ENCODE measurements at places on chromosomes 6 and 20.

DNA sequence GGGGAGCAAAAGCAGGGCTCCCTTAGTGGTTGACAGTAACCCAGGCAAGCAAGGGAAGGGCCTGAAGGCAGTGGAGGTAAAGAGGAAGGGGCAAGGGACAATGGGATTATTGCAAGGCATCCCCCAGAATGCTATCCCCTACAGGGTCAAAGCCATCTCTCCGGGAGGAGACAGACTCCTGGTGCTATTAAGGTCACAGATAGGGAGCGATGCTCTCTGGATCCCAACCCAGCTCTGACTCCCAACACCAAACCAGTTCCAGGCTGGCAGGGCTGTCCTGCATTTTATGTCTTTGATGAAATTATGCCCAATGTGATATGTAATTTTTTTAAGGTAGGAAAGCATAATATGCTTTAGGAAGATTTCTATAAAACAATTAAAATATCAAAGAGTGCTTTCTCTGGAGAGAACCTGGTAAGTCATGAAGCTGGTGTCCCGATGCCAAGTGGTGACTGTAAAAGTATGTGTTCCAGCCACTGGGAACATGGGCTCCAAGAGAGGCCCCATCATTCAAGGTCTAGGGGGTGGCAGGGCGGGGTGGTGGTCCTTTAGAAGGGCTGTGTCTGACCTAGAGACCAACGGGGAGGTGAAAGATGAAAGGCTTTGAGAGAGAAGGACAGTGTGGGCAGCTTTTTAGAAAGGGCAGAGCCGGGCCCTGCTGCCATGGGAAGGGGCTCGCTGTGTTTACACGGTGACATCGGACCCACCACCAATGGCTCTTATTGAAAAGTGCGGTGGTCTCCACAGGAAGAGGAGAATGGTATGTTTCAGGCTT lies 276.5 kb downstream of the CDC5L start:
- no peak for DNase-seq

GRCh38 chr20:37356961-37357371 lies 11.0 kb downstream of the SRC start:
- no peak for DNase-seq

DNA sequence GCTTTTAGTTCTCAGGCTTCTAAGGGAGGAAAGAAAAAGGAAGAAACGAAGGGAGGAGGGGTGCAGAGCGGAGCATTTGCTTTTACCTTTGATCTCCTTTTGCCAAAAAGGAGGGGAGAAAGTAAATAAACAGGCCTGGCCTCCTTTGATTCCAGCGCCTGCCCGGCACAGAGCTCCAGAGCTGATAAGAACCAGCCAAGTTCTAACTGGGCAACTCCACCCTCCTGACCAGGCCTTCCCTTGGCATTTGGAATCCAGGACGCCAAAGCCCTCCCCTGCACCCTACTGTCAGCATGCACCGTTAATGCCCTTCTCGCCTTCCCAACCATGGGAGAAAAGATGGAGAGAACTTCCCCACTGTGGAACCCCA lies 120.8 kb upstream of the PTPN1 start:
- no peak for DNase-seq

- no peak for DNase-seq
These were observed 23.9 kb downstream of the NOL4L start for GRCh38 chr20:32560989-32561830.

DNA sequence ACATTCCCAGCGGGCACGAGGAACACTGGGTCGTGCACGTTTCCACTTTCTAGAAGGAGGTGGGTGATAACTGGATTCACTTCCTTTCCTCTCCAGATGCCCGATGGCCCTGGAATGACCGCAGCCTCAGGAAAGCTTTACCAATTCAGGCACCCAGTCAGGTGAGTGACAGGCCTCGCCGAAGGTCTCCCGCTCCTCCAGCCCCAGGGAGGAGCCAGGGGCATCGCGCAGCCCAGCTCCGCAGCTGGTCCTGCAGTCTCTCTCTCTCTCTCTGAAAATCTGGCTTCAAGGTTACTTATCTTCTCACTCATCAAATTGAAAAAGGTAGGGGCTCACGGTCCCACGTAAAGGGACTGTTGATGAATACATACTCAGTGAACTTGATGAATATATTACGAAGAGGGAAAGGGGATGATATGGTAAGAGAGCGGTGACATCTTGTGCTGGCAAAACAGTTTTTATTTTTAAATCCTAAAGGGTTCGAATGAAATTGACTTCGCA lies 891 bp downstream of the RIPPLY2 start:
- DNase-seq, result no peak

DNA sequence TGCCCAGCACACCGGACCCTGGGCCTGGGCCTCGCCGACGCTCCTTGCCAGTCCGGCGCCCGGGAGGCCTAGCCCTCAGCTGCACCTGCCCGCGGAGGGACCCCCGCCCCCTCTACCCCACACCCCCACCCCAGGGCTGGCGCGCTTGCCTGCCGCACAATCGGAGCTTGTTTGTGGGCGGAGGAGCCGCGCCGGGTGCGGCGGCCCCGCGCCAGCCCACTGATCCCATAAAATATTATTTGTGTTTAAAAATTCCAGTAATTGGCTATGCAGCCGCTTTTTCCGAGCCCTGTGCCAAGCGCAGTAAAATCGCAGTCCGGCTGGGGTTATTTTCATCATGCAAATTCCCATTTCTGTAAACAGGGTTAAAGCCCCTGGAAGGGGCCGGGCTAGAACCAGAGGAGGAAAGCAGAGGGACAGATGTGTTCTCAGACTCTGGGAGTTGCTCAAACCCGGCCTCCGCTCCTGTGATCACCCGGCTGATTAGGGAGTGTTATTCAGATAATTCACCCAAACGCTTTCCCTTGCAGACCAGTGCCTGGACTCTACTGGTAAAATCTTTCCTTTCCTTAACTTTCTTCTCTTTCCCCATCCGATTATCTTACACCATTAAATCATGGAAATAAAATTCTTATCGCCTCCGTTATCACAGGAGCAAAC lies 93.1 kb downstream of the NCR2 start:
- DNase-seq, result no peak

- peak; percentile 42 for DNase-seq
These were observed 765 bp upstream of the NKAIN2 start for GRCh38 chr6:123802697-123803503.

DNA sequence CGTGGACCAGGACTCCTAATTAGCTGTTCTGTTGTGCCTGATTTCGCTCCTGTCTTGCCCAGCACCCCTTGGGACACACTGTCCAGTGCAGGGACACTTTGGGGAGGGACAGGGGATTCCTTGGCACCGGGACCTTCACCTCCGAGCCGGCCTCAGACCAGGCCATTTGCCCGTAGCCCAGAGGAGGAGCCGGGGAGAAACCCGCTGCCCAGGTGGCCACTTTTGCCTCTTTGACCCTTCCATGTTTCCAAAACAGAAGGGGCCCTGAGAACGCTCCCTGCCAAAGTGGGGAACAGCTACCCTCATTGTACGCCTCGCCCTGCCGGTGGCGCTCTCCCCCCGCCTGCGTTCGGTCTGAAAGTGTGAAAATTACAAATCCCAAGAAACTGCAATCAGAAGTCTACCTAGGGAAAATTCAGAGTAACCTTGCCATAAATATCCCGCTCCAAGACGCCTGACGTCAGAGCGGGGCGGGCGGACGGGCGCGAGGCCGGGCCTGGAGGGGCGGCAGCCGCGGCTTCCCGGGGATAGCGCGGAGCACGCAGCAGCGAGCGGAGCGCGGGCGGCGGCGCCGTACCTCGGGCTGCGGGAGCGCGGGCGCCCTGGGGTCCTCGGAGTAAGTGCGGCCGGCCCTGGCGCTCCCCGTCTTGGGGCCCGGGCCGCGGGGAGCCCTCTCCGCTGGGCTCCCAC lies at the start of gene DAAM2:
TSS of gene DAAM2 (plus strand) at position 527 of the 690 bp plus-strand sequence. CDS start 63,927 bp downstream, outside the sequence.
- no peak for DNase-seq

DNA sequence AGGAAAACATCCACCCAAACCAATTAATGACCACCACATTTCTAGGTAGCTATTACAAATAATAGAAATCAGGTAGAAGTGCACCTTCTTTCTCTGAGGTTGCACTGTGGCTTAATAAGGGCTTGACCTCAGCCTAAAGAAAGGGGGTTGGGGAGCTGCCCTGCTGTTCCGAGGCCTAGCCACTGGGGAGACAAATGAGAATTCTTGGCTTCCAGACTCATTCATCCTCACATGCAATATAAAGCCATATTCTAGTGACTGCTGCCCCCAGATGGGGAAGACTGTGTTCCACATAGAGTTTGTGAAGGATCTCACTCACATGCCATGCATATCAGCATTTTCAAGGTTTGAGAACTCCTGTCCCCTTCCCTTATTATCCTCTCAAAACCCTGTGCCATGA lies 22.9 kb downstream of the SAYSD1 start:
- no peak for DNase-seq

- DNase-seq, result peak; percentile 97
These were observed at the start of gene GLO1 for GRCh38 chr6:38702558-38703397. Gene GLO1 (minus strand): TSS chr6:38703145. CDS start chr6:38703054, 91 bp downstream.

GRCh38 chr6:168313431-168314011 lies 6.1 kb downstream of the DACT2 start:
- DNase-seq, result no peak

- no peak for DNase-seq
These were observed 65.2 kb upstream of the TXNDC5 start for GRCh38 chr6:7975764-7976146.

DNA sequence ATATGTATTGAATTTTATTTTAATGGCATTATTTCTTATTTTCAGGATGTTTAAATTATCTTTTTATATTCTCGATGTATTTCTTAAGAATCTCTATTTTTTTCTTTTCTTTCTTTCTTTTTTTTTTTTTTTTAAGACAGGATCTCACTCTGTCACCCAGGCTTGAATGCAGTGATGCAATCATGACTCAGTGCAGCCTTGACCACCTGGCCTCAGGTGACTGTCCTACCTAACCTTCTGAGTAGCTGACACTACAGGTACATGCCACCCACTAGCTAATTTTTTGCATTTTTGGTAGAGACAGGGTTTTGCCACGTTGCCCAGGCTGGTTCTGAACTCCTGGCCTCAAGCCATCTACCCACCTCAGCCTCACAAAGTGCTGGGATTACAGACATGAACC lies 143.8 kb upstream of the LAMA2 start:
- DNase-seq, result no peak

Data from CD4-positive, alpha-beta T cell treated with Interferon alpha-2 for 1 hour (primary cell).